SW 1271 (cell line): ENCODE measurements at places on chromosomes 1 and 21.

GRCh38 chr1:174775621-174776020 lies 224.1 kb upstream of the CACYBP start:
- DNase-seq = no peak

GRCh38 chr1:106637566-106637965 lies 418.9 kb upstream of the PRMT6 start:
- no peak for DNase-seq

DNA sequence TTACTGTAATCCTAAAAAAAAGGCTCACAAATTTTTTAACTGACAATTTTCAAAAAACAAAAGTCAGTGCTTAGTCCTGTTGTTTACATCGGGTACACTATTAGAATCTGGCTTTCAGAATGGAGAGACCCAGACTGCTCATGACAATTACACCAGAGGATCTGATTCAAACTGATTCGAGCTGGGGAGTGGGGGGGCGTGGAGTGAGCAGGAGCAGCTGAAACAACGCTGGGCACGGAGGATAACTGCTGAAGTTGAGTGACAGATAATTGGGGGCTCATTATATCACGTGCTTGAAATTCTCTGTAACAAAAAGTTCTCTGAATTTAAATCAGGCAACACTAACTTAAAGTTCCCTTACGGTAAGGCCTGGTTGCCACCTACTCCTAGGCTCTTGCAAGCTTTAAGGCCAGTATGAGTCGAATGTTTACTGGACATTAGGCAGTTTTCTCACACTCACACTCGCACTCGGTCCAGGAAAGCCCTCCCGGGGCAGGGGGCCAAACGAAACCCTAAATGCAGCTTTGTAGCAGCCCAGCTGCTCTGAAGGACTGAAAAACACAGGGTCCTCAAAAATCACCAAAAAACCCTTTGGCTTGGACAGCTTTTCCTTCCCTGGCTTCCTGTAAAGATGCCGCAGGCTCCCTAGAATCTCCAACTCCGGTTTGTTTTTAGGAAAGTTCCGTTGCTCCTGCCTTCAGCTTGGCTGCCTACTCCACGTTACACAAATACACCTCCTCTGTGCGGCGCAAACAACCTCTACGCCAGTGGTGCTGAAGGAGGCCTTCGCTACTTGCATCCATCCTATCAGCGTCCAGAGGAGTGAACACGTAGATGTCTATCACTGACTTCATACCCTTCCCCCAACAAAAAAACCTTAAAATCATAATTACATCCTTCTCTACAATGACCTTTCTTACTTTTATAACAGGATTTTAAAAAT lies 42.9 kb downstream of the CAPZB start:
- DNase-seq = no peak

DNA sequence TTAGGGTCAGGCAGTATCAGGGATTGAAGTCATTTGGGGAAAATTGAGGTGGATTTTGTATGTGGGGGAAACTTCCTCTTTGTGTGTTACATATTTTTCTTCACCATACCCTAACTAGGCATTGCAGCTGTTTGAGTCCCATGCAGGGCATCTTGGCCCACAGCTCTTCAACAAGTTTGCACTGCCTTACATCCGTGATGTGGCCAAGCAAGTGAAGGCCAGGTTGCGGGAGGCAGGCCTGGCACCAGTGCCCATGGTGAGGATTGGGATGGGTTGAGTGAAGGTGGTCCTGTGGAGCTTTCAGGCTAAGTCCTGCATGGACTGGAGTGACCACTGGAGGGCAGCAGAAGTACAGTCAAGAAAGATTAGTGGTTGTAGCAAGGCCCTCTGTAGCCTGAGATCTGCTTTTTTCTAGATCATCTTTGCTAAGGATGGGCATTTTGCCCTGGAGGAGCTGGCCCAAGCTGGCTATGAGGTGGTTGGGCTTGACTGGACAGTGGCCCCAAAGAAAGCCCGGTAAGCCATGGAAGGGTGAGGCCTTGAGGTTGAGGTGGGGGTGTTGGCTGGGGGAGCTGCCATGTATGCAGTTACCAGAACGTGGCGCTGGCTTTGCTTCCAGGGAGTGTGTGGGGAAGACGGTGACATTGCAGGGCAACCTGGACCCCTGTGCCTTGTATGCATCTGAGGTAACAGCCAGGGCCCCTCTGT lies 2.4 kb downstream of the UROD start:
- peak; percentile 59 for DNase-seq

DNA sequence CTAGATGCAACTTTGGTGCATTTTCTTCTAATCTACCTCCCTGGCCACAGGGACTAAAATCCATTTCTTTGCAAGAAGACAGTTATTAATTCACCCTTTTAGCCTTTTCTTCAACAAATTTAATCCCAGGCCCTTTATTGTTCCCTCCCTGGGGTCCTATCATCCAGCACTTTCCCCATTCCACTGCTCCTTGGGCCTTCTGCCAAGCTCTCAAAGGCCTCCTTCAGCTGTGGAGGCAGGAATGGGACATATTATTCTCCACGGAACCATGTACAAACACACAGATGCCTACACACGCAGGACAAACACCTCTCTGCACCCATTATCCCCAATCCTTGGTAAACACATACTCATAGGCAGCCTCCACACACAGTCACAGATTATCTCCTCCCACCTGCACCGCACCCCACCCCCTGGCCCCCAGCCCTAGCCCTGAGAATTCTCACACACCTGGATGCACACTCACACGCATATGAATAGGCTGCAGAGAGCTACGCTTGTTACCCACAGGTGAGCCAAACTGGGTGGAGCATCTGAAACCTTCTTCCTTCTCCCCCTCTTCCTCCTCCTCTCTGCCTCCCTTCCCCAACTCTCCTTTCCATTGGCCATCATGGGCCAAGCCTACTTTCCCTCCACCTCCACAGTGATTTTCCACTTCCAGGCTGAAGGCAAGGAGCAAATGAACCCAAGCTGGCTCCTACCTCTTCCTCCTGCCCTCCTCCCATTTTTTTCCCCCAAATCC lies 11.7 kb downstream of the TAGLN2 start:
- no peak for DNase-seq

DNA sequence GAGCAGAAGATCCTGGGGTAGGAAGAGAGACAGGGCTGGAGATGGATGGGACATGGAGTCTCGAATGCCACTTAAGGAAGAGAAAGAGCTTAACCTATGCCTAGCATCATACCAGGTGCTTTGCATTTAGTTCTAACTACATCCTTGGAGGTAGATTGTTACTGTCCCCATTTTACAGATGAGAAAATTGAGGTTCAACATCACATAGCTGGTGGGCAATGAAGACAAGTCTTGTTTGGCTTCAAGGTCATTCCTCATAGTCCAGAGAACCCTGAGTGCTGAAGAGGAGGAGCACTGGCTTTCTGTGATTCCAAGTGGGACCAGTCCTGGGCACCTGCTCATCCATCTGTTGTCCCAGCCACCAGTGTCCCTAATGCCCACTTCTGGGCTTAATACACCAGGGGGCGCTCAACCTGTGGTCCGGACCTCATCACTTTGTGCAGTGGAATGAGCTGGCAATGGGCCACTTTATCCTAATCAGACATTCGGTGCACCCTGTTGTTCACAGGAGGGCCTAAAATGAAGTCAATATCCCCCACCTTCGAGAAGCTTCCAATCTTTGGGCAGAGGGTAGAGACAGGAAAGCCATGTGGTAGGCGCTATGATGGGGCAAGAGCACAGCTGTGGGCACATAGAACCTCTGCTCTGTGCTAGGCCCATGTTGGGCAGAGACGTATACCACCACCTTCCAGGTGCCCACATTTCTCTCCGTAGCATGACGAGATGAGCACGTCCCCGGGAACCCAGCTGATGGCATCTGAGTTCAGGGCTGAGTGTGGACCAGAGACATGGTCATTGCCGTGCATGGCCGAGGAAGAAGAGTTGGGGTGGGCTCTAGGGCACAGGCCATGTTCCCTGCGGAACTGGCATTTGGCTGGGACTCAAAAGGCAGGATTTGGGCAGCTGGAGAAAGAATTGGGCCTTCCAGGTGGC lies 9.2 kb downstream of the RPS6KA1 start:
- DNase-seq = no peak

GRCh38 chr21:24976238-24976637 lies 631.0 kb downstream of the MRPL39 start:
- DNase-seq = no peak

DNA sequence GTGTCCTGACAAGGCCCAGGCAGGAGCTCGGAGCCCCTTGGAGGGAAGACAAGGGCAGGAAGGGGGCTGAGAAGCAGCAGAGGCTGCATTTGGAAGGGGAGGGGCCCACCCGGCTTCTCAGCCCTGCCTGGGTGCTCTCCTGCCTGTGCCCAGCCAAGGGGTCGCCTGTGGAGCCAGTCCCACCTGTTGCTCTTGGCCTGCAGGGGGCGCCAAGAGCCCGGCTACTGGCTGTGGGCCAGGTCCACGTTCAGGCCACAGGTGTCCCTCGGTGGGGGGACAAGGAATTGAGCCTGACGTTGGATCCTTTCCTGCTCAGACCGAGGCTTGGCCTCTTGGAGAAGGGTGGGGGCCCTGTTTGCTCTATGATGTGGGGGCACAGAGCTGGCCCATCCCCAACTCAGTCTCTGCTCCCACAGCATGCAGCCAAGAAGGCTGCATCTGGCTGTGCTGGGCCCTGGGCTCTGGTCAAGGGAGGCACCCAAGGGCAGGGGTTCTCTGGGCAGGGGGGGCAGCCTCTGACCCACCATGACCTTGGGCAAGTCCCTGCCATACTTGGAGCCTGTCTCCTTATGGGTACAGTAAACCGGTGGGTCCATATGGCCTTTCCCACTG lies 10.9 kb downstream of the WNT4 start:
- DNase-seq = no peak

GRCh38 chr1:237287876-237288521 lies 246.0 kb downstream of the RYR2 start:
- DNase-seq = no peak

DNA sequence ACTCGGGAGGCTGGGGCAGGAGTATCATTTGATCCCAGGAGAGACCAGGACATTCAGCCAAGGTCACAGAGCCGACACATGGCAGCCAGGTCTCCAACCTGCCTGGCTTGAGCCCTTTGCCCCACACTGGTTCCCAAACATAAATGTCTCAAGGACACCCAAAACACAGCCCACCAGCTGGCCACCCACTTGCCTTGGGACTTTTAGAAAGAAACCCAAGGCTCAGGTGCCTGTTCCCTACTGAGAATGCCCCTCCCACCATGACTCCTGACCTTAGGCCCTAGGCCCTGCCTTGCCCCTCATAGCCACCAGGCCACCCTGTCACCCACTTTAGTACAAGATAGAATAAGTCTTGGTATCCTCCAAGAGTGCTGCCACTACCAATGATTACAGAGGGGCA lies 41.9 kb upstream of the LRP8 start:
- DNase-seq = no peak

GRCh38 chr21:25974964-25975363 lies 195.6 kb downstream of the APP start:
- DNase-seq = no peak

DNA sequence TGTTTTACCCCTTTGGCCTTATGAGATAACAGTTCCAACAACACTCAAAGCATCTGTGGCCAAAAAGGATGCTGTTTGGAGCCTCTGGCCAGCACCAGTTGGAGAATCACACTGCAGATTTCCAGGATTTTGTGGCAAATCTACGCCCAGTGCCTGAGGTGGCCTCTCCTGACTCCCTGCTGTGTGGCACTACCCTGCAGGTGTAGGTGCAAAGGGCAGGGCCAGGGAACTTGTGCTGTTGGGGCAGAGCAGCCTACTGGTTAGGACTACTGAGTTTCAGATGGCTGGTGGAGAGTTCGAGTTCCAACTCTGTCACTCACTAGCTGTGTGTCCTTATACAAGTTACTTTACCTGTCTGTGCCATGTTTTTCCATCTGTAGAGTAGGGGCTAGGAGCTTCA lies 170.5 kb downstream of the PTPRU start:
- no peak for DNase-seq

- DNase-seq = no peak
These were observed 235.3 kb downstream of the FAF1 start for GRCh38 chr1:50724626-50725286.

- no peak for DNase-seq
These were observed 9.5 kb downstream of the WNT4 start for GRCh38 chr1:22133247-22133930.

- DNase-seq = no peak
These were observed 8.9 kb downstream of the LRRC8C start for GRCh38 chr1:89641781-89642180.

DNA sequence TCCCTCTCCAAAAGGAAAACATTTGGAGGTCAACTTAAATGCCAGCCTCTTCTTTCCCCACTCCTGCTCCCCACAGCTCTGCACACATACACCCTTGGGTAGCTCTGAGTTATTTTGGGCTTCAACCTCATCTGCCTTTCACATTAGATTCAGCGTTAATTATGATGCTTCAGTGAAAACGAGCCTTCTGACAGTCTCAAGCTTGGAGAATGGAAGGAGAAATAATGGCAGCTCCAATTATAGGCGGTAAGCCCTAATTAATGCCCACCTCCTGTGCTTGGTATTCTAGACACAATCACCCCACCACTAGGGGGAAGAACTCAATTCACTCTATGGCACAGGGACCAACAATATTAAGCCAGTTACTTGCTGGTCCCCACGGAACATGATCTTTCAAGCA lies 397.9 kb downstream of the BRINP2 start:
- DNase-seq = no peak

DNA sequence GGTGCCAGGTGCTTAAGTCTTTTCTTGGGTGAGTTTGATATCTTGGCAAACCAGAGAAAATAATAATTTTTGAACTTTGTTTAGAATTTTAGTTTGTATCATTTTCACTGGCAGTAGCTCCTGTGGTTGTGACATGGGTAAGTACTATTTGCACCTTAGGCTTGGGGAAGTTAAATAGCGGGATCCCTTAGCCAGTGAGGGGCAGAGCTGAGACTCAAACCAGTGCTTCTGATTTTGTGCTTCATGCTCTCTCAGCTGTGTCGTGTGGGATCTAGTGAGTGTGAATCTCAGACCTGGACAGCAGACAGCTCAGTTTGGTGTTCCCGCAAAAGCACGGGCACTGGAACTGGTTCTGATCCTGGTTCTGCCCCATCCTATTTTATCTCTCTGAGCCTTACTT lies 9.6 kb downstream of the PRCC start:
- no peak for DNase-seq

DNA sequence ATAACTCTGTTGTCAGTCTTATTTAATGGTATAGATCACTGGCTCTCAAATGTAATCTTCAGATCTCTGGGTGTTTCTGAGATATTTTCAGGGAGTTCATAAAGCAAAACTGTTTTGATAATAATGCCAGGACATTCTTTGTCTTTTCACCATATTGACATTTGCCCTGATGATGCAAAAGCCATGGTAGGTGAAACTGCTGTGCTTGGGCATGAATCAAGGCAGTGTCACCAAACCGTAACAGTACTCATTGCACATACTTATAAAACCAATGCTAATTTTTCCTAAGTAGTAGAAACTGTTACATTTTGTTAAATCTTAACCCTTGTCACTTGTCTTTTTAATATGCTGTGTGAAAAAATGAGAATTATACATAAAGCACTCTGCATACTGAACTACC lies 76.0 kb downstream of the RPS6KC1 start:
- DNase-seq = no peak

- no peak for DNase-seq
These were observed 103.5 kb downstream of the RGS7 start for GRCh38 chr1:241253471-241253870.
